ENCODE measurements at places on chromosomes 7 and 10. TPM values are rescaled to one million over a fixed set of nuclear protein-coding genes. Genes with fewer than 3 reads are reported as not detected.

DNA sequence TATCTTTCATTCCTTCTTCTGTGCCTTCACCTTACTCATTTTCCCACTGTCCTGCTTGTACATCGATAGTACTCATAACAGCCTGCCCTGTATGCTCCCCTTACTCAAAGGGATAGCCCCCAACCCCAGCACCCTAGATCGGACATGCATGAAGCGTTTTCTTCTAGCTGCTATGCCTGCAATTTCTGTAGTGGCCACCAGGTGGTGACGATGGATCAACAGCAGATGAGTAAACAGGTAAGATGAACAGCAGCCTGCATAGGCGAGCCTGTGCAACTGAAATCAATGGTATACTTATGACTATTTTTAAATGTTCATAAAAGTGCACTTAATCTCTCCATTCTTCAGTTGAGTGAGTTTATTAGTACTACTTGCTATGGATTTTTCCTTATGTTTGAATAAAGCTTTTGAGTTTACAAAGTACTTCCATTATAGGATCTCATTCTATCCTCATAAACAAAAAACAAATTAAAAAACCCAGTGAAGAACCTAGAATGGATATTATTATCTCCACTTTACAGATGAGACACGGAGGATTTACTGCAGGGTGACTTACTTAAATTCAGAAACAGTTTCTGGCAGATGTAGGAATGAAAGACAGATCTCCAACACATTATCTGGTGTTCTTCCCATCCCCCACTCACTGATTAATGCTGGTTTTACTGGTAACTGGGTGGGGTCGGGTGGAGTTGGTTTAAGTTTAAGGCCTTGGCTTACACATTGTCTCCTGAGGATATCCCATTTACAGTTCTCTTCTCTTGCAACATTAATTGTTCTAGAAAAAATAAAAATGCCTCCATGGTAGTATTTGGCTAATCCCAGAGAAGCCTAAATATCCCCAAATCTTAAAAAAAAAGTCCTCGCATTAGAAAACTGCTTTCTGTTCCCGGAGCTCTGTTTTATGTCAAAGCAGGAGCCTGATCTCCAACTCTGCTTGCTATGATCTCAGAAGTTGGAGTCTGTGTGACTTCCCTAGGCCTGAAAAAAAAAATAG is 222.1 kb downstream of the GLI3 start:
- no peaks in the 10 kb centered on the region for H3K27me3 ChIP-seq
- no peak overlapping the region for H3K4me3 ChIP-seq
- H3K4me1 ChIP-seq, result peaks cover 18% of the 10 kb centered on the region
- DNase-seq, result no peak
- peaks cover 15% of the 10 kb centered on the region for H3K36me3 ChIP-seq

Gene ANKRD7
- total RNA-seq, result 0.71 TPM

DNA sequence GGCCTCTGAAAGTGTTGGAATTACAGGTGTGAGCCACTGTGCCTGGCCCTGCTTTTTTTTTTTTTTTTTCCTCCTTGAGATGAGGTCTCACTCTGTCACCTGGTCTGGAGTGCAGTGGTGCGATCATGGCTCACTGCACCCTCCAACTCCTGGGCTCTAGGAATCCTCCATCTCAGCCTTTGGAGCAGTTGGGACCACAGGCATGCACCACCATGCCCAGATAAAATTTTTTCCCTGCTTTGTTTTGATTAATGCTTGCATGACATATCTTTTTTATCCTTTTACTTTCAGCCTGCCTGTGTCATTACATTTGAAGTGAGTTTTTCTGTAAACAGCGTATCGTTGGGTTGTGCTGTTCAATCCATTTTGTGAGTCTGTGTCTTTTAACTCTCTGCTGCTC is 97.0 kb downstream of the ANKRD61 start:
- H3K27me3 ChIP-seq, result no peaks in the 10 kb centered on the region
- DNase-seq, result no peak
- no peaks in the 10 kb centered on the region for H3K36me3 ChIP-seq

GRCh38 chr7:83486957-83487356 is 162.0 kb downstream of the SEMA3E start:
- H3K4me1 ChIP-seq, result no peaks in the 10 kb centered on the region
- no peak overlapping the region for H3K4me3 ChIP-seq
- no peaks in the 10 kb centered on the region for H3K27me3 ChIP-seq
- H3K36me3 ChIP-seq, result no peaks in the 10 kb centered on the region

Gene CH25H
- total RNA-seq, result 6.7 TPM

Gene EXOC6
- total RNA-seq, result 16.6 TPM

Gene GPC2
- total RNA-seq, result 1.7 TPM

Gene OLAH
- not detected for total RNA-seq

DNA sequence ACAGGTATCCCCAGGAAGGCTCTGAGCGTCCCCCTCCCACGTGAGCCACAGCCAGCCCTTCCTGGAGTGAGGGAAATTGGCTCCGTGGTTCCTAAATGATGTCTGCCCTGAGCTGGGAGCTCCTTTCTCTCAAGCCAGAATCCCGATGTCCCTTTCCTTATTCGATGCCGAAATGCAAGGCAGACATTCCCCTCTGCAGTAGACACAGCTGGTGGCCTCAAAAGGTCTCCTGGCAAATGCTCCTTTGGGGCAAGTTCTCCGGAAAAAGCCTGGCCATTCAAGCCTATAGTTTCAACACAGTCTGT is 98.9 kb downstream of the HIP1 start:
- no peaks in the 10 kb centered on the region for H3K4me1 ChIP-seq
- peak overlapping the region; percentile 88 for H3K4me3 ChIP-seq
- DNase-seq, result no peak
- H3K36me3 ChIP-seq, result no peaks in the 10 kb centered on the region
- H3K27ac ChIP-seq, result peak overlapping the region; percentile 72

DNA sequence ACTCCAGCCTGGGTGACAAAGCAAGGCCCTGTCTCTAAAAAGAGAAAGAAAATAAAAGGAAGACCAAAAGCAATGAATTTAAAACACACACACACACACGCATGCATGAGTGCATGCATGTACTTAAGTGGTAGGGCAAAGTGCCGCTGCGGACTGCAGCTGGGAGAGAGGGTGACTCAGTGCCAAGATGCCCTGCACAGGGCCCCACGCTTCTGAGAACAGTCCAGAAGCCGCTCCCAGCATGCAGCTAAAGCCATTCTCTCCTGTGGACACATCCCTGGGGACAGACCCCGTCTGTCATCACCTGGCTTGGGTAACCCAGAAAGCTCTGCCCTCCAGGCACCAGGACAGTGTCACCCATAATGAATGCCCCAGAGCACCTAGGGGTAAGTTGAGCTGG is 61.0 kb upstream of the MYL10 start:
- no peaks in the 10 kb centered on the region for H3K36me3 ChIP-seq
- no peak overlapping the region for H3K27ac ChIP-seq
- peaks cover 8% of the 10 kb centered on the region for H3K4me1 ChIP-seq
- no peak overlapping the region for H3K4me3 ChIP-seq
- no peaks in the 10 kb centered on the region for H3K27me3 ChIP-seq

DNA sequence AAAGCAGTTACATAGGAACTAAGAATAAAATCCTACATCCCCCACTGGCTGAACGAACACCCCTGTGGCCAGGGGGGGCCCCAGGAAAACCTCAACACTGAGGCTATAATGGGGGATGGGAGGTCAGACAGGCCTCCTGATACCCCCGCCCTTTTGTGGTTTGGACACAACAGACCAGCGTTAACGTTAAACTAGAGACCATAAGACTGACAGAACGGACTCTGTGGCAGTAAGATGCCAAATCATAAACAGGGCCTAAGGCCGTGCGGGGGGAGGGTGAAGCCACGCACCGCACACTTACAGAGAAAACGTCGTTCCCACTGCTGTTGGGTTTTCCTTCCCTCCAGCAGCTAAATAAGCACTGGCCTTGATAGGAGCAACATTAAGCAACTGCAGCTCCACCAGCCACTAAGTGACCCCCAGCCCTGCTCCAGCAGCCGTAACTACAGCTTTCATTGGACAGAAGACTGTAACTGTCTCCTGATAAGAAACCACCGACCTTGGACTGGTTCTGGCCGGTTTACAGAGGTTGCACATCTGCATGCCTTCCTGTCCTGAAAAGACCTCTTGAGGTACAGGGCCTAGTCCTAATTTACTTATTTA is 3.4 kb upstream of the PPP2R2D start:
- H3K4me3 ChIP-seq, result no peak overlapping the region
- no peak for DNase-seq
- no peaks in the 10 kb centered on the region for H3K36me3 ChIP-seq
- peaks cover 15% of the 10 kb centered on the region for H3K4me1 ChIP-seq
- H3K27ac ChIP-seq, result no peak overlapping the region

GRCh38 chr10:112732277-112732921 is 217.6 kb upstream of the TCF7L2 start:
- H3K4me3 ChIP-seq, result no peak overlapping the region
- H3K4me1 ChIP-seq, result peaks cover 9% of the 10 kb centered on the region
- H3K27me3 ChIP-seq, result no peaks in the 10 kb centered on the region
- no peak for DNase-seq

DNA sequence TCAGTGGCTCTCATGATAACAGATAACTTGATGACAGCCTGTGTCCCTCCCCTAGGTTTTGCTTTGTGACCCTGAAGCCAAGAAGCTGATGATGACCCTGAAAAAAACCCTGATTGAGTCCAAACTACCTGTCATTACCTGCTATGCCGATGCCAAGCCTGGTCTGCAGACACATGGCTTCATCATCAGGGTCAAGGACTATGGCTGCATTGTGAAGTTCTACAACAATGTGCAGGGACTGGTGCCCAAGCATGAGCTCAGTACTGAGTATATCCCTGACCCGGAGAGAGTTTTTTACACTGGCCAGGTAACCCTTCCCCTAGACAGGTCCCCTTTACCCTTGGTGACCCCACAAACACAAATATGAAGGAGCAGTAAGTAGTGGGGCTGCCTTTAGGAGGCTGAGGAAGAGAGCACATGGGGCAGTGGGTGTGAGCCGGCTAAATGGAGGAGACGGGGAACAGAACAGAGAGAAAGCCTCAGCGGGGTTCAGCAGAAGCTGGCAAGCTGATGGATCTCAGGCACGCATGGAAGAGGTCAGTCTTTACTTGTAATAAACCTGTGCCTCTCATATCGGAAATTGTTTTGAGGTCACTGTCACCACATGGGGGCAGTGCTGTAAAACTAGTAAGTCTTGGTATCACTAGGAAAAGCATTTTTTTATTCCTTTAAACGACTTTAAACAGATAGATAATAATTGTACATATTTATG is 20.2 kb downstream of the PDCD11 start:
- H3K27ac ChIP-seq, result no peak overlapping the region

- H3K4me3 ChIP-seq, result no peak overlapping the region
- no peaks in the 10 kb centered on the region for H3K36me3 ChIP-seq
- no peak overlapping the region for H3K27ac ChIP-seq
- no peak for DNase-seq
- no peaks in the 10 kb centered on the region for H3K4me1 ChIP-seq
- H3K27me3 ChIP-seq, result peaks cover 5% of the 10 kb centered on the region
Observed at GRCh38 chr10:130808686-130809085, 502.8 kb downstream of the TCERG1L start.

- H3K4me3 ChIP-seq, result no peak overlapping the region
- H3K36me3 ChIP-seq, result no peaks in the 10 kb centered on the region
Observed at GRCh38 chr10:72796042-72796441, 97.5 kb upstream of the OIT3 start.

DNA sequence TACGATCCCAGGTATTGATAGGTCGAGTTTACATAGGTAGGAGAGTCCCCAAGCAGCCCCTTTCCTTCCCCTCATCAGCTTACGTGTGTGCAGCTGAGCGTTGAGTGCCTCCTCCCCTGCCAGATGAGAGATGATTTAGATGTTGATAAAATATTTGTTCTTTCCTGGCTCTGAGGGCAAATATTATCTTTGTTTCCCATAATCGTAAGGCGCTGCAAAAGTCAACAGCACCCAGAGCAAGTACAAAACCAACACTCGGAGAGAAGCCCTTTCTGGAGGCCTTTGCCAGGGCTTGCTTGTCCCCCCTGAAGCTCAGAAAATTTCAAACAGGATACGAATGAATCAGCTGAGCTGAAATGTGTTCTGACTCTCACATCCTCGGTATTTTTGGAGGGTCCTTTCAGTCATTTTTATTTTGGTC is 683.2 kb downstream of the LRMDA start:
- no peaks in the 10 kb centered on the region for H3K36me3 ChIP-seq
- no peak overlapping the region for H3K27ac ChIP-seq
- no peak for DNase-seq
- no peaks in the 10 kb centered on the region for H3K4me1 ChIP-seq

GRCh38 chr7:146864644-146865043 is 748.0 kb downstream of the CNTNAP2 start:
- no peak overlapping the region for H3K4me3 ChIP-seq
- no peaks in the 10 kb centered on the region for H3K27me3 ChIP-seq
- no peak overlapping the region for H3K27ac ChIP-seq
- H3K4me1 ChIP-seq, result no peaks in the 10 kb centered on the region

- peaks cover 72% of the 10 kb centered on the region for H3K27me3 ChIP-seq
- no peak overlapping the region for H3K27ac ChIP-seq
Observed at GRCh38 chr7:2527505-2528467, 8.2 kb downstream of the LFNG start.

DNA sequence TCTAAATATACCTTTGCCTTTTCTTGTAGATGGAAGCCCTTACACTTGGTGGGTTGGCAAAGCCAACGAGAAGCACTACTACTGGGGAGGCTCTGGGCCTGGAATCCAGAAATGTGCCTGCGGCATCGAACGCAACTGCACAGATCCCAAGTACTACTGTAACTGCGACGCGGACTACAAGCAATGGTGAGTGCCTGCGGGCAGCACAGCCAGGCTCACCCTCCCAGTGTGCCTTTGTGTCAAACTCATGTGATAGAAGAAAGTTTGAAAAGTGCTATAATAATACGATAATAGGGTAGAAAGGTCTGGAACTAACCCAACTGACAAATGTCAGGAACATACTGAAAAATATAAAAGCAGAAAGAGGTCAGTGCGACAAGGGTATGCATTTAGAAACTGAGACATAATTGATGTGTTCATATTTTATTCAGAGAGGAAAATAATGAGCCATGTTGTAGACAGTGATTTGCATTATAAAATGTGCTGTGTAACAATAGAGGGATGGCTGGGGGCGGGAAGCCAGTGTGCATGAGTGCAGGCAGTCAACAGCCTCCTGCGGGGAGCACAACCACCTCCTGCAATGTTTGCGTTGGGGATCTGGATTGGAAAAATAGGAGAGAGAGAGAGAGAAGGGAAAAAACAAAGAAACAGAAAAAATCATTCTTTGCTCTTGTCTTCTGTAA is 686.9 kb upstream of the C7orf33 start:
- no peak for DNase-seq
- no peak overlapping the region for H3K4me3 ChIP-seq
- no peak overlapping the region for H3K27ac ChIP-seq
- no peaks in the 10 kb centered on the region for H3K27me3 ChIP-seq
- H3K36me3 ChIP-seq, result no peaks in the 10 kb centered on the region
- H3K4me1 ChIP-seq, result no peaks in the 10 kb centered on the region

- no peaks in the 10 kb centered on the region for H3K36me3 ChIP-seq
- H3K27ac ChIP-seq, result no peak overlapping the region
- no peak for DNase-seq
- no peak overlapping the region for H3K4me3 ChIP-seq
- H3K4me1 ChIP-seq, result no peaks in the 10 kb centered on the region
- H3K27me3 ChIP-seq, result no peaks in the 10 kb centered on the region
Observed at GRCh38 chr10:125194814-125195213, 34.5 kb upstream of the CTBP2 start.

Gene C1GALT1
- 12.1 TPM for total RNA-seq

Gene GDF10
- total RNA-seq, result 5.4 TPM

- H3K27me3 ChIP-seq, result no peaks in the 10 kb centered on the region
- no peak for DNase-seq
- H3K4me1 ChIP-seq, result peaks cover 19% of the 10 kb centered on the region
- H3K27ac ChIP-seq, result no peak overlapping the region
Observed at GRCh38 chr10:132264306-132264950, 43.3 kb downstream of the STK32C start.

GRCh38 chr7:131506597-131506996 is 49.8 kb downstream of the PODXL start:
- H3K27ac ChIP-seq, result no peak overlapping the region
- no peak overlapping the region for H3K4me3 ChIP-seq
- H3K4me1 ChIP-seq, result peaks cover 12% of the 10 kb centered on the region
- no peaks in the 10 kb centered on the region for H3K36me3 ChIP-seq
- no peak for DNase-seq

Gene SPDYE8
- not detected for total RNA-seq
